ENCODE measurements at places on chromosomes 16 and 17.
A peak's percentile ranks its signal among the peaks of the same experiment; 100 is the strongest.

GRCh38 chr17:62998665-62999393 lies 32.8 kb downstream of the TANC2 start:
- no peak for DNase-seq

DNA sequence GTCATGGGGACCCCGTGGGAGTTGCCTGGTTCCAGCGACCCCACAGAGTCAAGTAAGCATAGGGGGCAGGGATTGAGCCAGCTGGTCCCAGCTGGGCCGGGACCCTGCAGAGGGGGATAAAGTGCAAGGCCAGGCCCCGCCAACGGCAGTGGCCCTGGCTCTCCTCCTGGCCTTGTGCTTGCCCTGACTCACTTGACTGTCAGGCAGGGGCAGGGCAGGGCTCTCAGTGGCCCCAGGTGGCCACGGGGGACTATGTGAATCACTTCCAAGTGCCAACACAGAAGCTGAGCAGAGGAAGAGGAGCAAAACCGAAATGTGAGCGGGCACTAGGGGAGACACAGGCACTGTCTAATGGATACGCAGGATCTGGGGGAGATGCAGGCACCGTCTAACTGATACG lies 21.6 kb upstream of the NCBP3 start:
- DNase-seq = no peak

- DNase-seq = no peak
Measured at GRCh38 chr16:29994600-29995323, 655 bp downstream of the HIRIP3 start.

- DNase-seq = no peak
Measured at GRCh38 chr17:78223061-78223460, 8.4 kb upstream of the TMEM235 start.

- DNase-seq = no peak
Measured at GRCh38 chr17:48283411-48283810, 146.6 kb downstream of the SKAP1 start.

- peak; percentile 41 for DNase-seq
Measured at GRCh38 chr16:31181102-31181830, 1.3 kb downstream of the FUS start.

- peak; percentile 76 for DNase-seq
Measured at GRCh38 chr16:29710227-29711219, 31.5 kb downstream of the QPRT start.

GRCh38 chr17:45734598-45734997 lies 49.5 kb upstream of the CRHR1 start:
- DNase-seq = no peak

DNA sequence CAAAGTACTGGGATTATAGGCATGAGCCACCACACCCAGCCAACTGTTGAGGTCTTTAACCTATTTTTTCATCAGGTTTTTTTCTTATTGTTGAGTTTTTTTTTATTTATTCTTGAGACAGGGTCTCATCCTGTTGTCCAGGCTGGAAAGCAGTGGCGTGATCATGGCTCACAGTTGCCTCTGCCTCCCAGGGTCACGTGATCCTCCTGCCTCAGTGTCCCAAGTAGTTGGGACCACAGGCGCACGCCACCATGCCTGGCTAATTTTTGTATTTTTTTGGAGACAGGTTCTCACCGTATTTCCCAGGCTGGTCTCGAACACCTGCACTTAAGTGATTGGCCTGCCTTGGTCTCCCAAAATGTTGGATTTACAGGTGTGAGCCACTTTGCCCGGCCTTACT lies 95.9 kb downstream of the BCAS3 start:
- no peak for DNase-seq

DNA sequence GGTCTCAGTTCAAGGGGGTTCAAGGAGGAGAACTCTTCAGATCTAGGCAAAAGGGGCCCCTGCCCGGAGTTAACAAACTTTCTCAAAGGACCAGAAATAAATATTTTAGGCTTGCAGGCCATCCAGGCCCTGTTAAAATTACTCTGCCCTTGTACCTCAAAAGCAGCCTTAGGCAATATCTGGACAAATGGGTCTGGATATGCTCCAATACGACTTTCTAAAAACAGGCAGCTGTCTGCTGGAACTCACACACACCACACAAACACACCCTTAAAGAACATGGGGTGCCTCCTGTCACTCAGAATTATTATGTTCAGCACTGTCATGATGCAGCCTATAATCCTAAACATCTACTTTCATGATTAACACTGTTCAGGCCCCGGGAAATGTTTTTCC lies 75.5 kb downstream of the TMEM132E start:
- DNase-seq = no peak

GRCh38 chr16:50724306-50724705 lies 17.6 kb upstream of the CYLD start:
- no peak for DNase-seq
